ENCODE measurements at places on chromosomes 3 and 15. TPM values are rescaled to one million over a fixed set of nuclear protein-coding genes. Genes with fewer than 3 reads are reported as not detected.

GRCh38 chr15:84831028-84831427 is 13.9 kb downstream of the ALPK3 start:
- DNase-seq = no peak

Gene NOX5
- 0.29 TPM for total RNA-seq

DNA sequence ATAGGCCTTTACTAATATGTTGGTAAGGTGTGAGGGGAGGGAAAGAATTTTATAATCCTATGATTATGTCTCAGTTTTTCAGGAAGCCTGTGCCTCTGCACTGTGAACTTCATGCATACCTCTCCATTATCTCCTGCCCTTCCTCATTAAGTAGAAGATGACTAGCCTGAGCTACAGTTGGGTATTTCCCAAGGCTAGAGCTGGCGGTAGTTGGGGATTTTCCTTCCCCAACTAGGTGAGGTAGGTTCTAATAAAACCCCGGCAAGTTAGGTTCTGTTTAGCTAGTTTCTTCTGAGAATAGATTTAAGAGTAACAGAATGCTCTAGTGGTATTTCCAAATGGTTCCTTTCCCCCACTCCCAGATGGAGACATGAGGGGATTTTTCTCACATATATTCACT is 414.5 kb downstream of the GRM7 start:
- DNase-seq = no peak

DNA sequence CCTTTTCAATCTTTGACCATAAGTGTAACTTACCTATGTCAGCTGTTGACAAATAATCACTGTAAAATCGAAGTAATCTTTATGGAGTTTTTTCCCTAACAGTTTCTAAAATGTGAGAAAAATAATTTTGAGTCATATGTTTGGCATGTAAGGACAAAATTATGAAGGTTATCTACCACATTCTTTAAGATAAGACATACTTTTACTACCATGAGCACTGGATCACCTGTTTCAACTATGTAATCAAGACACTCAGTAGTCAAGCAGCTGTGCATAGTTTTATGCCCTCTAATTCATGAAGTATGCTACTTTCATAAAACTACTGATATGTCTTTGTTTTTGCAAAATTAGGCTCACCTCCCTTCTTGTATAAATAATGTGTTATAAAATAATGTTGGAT is 12.1 kb downstream of the FGF7 start:
- DNase-seq = no peak

All from stomach (tissue), 19 donors.